ENCODE measurements at places on chromosomes 3 and 15.

GRCh38 chr3:28039829-28040228 is 201.6 kb upstream of the CMC1 start:
- DNase-seq: no peak

DNA sequence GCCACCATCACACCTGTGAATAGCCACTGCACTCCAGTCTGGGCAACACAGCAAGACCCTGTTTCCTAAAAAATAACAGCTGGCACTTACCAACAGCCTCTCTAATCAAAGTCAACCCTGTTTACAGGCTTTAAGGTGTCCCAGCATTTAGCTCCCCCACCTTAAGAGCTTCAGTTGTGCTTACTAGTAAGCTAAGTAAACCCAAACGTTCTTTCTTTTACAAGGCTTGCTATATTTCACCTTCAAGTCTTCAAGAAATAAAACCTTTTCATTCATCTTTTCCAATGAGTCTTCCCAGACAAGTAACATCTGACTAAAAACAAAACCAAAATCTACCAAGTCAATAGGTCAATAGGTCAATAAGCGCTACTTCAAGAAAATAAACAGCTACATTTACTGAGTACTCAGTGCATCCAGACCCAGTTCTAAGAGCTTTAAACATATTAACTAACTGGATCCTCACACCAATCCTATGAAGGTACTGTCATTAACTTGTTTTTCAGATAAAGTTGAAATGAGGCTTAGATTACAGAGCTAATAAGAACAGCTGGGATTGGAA is 62.4 kb downstream of the PBRM1 start:
- DNase-seq: no peak

- DNase-seq: no peak
Observed at GRCh38 chr3:41329881-41330280, 130.6 kb downstream of the CTNNB1 start.

DNA sequence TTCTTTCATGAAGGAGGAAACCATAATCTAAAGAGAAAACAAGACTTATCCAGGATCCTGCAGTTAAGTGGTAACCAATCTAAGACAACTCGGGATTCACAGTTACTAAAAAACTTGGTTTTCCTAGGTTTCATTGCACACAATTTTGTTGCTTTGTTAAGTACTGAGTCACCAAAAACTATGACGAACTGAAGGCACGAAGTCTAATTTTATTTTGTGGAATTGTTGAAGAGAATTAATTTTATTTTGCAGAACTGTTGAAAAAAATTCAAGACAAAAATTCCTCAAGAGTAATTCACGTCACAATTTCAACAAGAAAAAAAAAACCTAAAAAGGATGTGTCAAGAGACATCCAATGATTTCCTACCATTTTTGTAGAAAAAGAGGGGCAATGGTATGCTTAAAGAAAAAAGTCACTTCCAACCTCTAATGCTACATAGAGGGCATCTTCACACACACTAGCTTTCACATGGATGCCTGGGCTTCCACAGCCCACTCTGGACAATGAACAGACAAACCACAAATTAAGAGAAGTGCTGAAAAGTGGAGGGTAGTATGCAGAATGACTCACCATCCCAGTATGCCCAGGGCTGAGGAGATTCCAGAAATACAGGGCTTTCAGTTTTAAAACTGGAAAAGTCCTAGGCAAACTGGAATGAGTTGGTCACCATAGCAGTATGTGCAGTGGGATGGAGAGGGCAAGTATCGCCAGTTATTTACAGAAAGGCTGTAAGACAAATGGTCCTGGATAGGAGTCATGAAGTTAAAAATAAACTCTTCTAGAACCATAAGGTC is 29.2 kb downstream of the PLOD2 start:
- DNase-seq: no peak

GRCh38 chr15:101455291-101456025 is 34.0 kb downstream of the PCSK6 start:
- peak; percentile 26 for DNase-seq

GRCh38 chr3:41169023-41169422 is 30.3 kb upstream of the CTNNB1 start:
- no peak for DNase-seq

GRCh38 chr3:45940781-45941365 is 2.4 kb upstream of the CXCR6 start:
- DNase-seq: no peak

GRCh38 chr3:113791381-113791780 is 44.5 kb downstream of the ATP6V1A start:
- no peak for DNase-seq

- no peak for DNase-seq
Observed at GRCh38 chr3:134991003-134991402, 195.9 kb downstream of the EPHB1 start.

DNA sequence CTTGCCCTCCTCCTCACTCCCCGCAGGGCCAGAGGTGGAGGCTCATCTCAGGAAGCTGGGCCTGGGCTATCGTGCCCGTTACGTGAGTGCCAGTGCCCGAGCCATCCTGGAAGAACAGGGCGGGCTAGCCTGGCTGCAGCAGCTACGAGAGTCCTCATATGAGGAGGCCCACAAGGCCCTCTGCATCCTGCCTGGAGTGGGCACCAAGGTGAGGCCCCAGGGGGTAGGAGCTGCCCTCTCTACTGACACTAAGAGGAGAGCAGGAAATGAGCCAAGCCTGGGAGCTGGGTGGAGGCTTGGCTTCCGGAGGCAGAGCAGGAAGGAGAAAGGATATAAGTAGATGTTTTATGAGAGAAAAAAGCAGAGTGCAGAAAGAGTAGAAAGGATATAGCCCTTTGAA is 4.9 kb downstream of the OGG1 start:
- no peak for DNase-seq

DNA sequence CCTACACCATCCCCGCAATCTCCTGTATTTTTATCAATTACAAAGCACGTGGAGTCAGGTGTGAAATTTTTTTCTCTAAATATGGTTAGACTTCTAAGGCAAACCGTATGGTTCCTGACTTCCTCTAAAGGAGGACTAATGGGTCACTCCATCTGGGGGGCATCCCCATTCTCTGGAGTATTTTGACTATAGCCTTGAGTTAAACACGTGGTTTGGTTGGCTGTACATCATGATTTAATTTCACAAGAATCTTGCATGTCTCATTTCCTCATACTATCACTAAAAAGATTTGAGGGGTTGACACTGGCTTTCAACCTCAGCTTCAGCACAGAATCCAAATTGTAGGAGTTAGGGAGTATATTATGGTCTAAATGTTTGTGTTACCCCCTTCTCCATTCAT is 25.3 kb upstream of the ZNF770 start:
- no peak for DNase-seq

DNA sequence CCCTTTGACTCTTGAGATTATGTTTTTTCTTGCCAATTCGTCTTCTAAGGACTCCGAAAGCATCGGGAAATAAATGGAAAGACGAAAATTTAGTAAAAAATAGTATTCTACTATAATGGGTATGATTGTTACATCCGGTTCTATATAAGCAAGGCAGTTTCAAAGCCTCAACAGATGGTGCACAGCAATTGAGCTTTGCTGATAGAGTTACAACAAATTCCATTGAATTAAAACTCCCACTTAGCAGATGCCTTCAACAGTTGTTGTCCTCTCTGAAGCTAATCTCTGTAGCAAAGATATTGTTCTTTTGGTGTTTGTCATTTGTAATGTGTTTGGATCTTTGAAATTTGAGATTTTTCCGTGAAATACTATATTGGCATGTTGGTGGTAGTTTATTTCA is 16.1 kb upstream of the GHSR start:
- no peak for DNase-seq

- DNase-seq: no peak
Observed at GRCh38 chr3:172717493-172718088, 6.7 kb upstream of the NCEH1 start.

DNA sequence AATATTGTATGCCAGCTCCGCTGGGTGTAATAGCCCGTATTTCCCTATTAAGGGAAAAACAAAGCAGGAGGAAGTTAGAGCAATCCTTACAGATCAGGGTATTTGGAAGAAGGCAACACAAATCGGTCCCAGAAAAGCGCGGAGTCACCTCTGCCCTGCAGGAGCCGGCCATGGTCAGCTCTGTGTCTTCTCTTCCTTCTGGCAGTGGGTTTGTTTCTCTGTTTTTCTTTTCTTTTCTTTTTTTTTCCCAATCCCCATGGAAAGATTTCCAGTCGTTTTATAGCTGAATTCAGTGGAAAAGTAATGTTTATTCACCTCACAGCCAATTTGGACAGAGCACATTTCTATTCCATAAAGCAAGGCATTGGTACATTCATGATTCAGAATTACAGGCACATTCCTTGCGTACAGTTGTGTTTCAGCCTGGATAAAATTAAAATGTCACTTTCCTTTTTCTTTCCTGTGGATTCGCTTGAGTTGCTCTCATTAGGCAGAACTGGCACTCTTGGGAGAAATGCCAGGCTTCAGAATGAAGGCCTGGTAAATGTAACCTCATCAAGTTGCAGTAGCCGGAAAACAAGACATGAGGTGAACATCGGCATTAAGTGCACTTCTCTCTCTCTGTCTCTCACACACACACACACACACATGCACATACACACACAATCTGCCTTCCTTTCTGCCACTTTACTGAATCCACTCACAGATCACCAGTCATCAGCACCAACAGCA is 204.5 kb upstream of the UBE2E1 start:
- DNase-seq: peak; percentile 51

DNA sequence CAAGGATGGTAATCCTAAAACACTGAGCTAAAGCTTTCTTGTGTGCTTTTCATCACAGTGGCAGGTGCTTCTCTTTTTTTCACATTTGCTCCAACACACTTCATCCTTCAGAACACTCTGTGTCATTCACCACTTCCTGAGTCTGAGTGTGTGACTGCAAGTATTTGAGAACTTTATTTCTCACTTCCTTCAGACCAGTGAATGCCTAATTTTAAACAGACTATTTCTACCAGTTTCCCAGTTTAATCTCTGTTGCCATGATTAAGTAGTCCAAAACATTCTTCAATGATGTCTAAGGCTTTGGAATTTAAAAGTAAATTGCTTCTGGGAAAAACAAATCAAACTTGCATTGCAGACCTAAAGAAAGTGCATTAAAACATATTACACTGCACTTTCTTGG is 541.2 kb downstream of the RBMS3 start:
- DNase-seq: no peak
